ENCODE measurements at places on chromosomes 3 and 15. TPM values are rescaled to one million over a fixed set of nuclear protein-coding genes. Genes with fewer than 3 reads are reported as not detected.

Gene ARRDC4
- 37.9 TPM for polyA plus RNA-seq

Gene SLC28A1
- polyA plus RNA-seq: 9.4 TPM

Gene ZBBX
- 4.0 TPM for polyA plus RNA-seq

Gene OR5K2
- polyA plus RNA-seq: 0.98 TPM

Gene PRR23A
- not detected for polyA plus RNA-seq

Gene TMEM212
- 0.35 TPM for polyA plus RNA-seq

Gene CFAP100
- 2.9 TPM for polyA plus RNA-seq

Gene ZNF660
- polyA plus RNA-seq: 11.0 TPM

Gene HTD2
- polyA plus RNA-seq: 10.5 TPM

Gene MAPK6
- 34.5 TPM for polyA plus RNA-seq

Gene CMTM7
- 39.8 TPM for polyA plus RNA-seq

Gene TTLL13
- 0.08 TPM for polyA plus RNA-seq

Gene GP5
- 0.56 TPM for polyA plus RNA-seq

Gene TRANK1
- polyA plus RNA-seq: 7.0 TPM

Gene IL17RD
- 43.1 TPM for polyA plus RNA-seq

Gene OGG1
- 82.6 TPM for polyA plus RNA-seq

Gene SUSD5
- 4.2 TPM for polyA plus RNA-seq
